CD4-positive, alpha-beta T cell treated with Interleukin-15 for 1 hour (primary cell): ENCODE measurements at places on chromosomes 4 and X.

DNA sequence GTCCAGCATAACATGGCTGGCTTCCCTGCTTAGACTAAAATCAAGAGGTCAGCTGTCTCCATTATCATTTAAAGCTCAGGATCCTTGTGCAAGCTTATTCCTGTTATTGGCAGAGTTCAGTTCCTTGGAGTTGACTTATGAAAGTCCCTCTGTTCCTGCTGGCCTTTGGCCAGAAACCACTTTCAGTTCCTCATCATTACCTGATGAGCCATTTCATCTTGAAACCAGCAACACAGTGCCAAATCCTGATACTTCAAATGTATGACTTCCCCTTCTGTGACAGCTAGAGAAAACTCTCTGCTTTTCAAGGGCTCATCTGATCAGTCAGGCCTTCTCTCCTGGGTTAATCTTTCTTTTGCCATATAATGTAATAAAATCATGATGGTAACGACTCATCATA, 110.6 kb upstream of the FSTL5 start:
- peak; percentile 18 for DNase-seq

DNA sequence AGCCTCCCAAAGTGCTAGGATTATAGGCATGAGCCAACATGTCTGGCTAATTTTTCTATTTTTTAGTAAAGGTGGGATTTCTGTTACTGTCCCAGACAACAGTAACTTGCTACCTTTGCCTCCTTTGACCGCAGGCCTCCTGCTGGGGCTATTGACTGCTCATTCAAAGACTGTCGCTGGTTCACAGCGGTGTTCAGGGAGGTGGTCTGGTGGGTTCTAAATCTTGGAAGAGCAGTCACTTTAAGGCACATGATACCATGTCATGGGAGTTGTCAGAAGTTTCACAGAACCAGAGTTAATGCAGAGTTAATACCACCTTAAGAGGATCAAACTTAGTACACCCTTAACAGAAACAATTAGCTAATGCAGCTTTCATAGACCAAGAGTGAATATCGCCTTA, 3.8 kb downstream of the ASMT start:
- no peak for DNase-seq

DNA sequence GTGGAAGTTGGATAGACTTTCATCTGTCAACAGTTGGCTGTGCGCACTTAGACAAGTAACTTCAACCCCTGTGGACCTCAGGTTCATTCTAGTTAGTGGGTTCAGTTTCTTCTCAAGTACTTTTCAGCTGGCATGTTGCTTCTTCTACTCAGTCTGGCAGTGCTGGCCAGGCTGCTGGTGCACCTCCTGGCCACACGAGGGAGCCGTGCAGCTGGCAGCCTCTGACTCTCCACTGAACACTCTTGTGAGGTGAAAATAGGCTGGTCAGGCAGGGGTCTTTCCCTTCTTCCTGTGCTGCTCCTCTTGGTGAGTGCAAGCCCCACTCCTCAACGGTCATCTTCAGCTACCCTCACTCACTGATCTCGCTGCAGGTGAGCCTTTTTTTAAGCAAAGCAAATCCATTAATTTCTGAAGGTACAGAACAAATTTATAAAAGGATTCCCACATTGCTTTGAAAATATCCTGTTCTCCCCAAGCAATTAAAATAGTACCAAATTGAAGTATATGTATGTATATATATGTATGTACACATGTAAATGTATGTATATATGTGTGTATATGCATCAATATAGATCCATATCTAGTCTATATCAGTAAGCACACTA, 30.6 kb downstream of the LONRF3 start:
- DNase-seq = peak; percentile 55

- DNase-seq = no peak
Measured at GRCh38 chr4:100895556-100896197, 377.9 kb upstream of the EMCN start.

GRCh38 chr4:146814750-146815149, 130.9 kb downstream of the TTC29 start:
- no peak for DNase-seq

GRCh38 chrX:54819201-54819600, 11.7 kb downstream of the MAGED2 start:
- DNase-seq = no peak

DNA sequence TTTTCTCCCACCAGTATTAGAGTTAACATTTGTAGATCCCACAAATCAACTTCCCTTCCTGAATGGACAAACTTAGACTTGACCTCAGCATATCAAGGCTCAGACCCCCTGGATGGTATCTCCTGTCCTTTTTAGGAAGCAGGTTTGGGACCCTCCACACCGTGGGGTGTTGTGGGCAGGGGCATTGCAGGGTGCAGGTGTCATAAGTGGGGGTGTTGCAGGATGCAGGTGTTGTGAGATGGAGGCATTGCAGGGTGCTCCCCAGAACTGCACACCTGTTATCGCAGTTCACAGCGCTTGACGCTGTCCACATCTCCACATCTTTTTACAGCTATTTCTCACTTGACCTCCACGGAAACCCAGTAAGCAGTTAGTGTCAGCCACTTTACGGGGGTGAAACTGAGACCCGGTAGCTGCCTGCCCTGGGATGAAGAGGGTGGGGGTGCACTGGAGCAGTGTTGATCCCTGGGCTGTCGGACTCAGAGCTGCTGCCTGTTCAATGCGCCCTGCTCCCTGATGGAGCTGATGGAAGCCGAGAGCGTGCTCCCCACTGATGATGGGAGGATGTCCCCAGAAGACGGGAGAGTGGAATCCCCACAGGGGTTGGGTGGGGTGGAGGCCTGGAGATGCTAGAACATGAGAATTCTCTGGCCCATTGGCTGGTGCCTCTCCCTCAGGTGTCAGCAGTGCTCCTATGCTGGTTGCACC, 25.3 kb downstream of the SH3TC1 start:
- no peak for DNase-seq

GRCh38 chr4:108168671-108169523, at the start of gene LEF1:
Gene LEF1 (minus strand): TSS chr4:108168932. CDS start chr4:108167767, 1,165 bp downstream.
- DNase-seq = peak; percentile 65

DNA sequence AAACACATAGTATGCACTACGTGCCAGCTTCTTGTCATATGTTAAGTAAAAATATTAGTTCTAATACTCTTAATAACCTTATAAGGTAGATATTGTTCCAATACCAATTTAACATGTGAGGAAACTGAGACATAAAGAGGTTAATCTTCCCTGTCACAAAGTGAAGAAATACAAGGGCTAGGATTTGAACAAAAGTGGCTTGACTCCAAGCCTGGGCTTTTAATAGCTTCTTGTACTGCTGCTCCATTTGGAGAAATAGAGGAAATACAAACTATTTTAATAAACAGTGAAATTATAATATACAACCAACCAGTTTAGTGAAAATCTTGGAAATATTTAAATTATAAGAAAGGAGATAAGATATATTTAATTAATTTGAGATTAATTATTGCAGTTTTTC, 33.2 kb downstream of the TLL1 start:
- DNase-seq = no peak

- DNase-seq = no peak
Measured at GRCh38 chr4:13872155-13872554, 244.6 kb upstream of the BOD1L1 start.
